Smooth muscle cell of bladder (primary cell): ENCODE measurements at places on chromosomes 1 and 21. TPM values are rescaled to one million over a fixed set of nuclear protein-coding genes. Genes with fewer than 3 reads are reported as not detected.

C1orf35 gene
- 4.8 and 6.0 TPM in 2 replicates for total RNA-seq

ODF2L gene
- 14.2 and 15.8 TPM in 2 replicates for total RNA-seq

COL24A1 gene
- 0.43 and 0.65 TPM in 2 replicates for total RNA-seq

AIRE gene
- total RNA-seq, result 0.09 and 0.14 TPM in 2 replicates

GJA4 gene
- 0.18 TPM in 1 of 2 replicates, not detected in the other for total RNA-seq

NID1 gene
- total RNA-seq, result 75.4 and 113 TPM in 2 replicates

B3GALT2 gene
- 0.18 and 0.57 TPM in 2 replicates for total RNA-seq

ADGRL4 gene
- 4.3 and 9.5 TPM in 2 replicates for total RNA-seq

EFNA3 gene
- 0.14 and 0.83 TPM in 2 replicates for total RNA-seq

GJB5 gene
- 0.09 and 0.14 TPM in 2 replicates for total RNA-seq

TRIM17 gene
- total RNA-seq, result 0.09 and 0.14 TPM in 2 replicates

KIF2C gene
- 2.9 and 3.4 TPM in 2 replicates for total RNA-seq

CCDC17 gene
- total RNA-seq, result 0.57 and 0.74 TPM in 2 replicates

RPTN gene
- total RNA-seq, result not detected in 2 replicates

LELP1 gene
- total RNA-seq, result not detected in 2 replicates

RCOR3 gene
- total RNA-seq, result 11.9 and 13.2 TPM in 2 replicates

PDPN gene
- 102 and 144 TPM in 2 replicates for total RNA-seq

ILDR2 gene
- total RNA-seq, result under 0.01 TPM in 2 replicates

ZYG11A gene
- 0.46 and 1.00 TPM in 2 replicates for total RNA-seq

HCN3 gene
- 0.71 and 1.0 TPM in 2 replicates for total RNA-seq

SPRR2D gene
- total RNA-seq, result not detected in 2 replicates

FASLG gene
- not detected in 2 replicates for total RNA-seq

KRTAP13-2 gene
- total RNA-seq, result not detected in 2 replicates

SLC6A9 gene
- total RNA-seq, result 5.2 and 11.4 TPM in 2 replicates

CD58 gene
- total RNA-seq, result 5.3 and 7.3 TPM in 2 replicates

ACKR1 gene
- total RNA-seq, result not detected in 2 replicates

GNAT2 gene
- total RNA-seq, result 0.28 and 0.37 TPM in 2 replicates

LCE1A gene
- not detected in 2 replicates for total RNA-seq

OR2L8 gene
- not detected in 2 replicates for total RNA-seq

ABCA4 gene
- 0.65 and 1.8 TPM in 2 replicates for total RNA-seq

MIXL1 gene
- not detected in 2 replicates for total RNA-seq

AIM2 gene
- total RNA-seq, result not detected in 2 replicates

AK4 gene
- 16.8 and 52.7 TPM in 2 replicates for total RNA-seq

RHD gene
- total RNA-seq, result not detected in 2 replicates

SPRR2E gene
- total RNA-seq, result not detected in 2 replicates

PTBP2 gene
- 9.8 and 12.0 TPM in 2 replicates for total RNA-seq
